ENCODE measurements at places on chromosomes 4 and X.

DNA sequence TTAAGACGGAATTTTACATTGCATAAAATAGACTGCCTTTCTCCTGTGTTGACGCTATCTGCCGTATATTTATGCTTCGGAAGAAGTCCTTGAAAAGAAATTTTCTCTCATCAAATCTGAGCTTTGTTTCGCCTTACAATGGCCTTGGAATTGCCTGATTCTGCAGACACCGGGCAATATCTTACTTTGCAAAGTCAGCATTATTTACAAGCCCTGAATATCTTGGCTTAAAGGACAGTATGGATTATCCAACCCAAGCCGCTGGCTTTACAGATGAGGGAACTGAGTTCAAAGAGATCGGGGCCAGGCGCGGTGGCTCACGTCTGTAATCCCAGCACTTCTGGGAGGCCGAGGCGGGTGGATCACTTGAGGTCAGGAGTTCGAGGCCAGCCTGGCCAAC lies 1.1 kb upstream of the MANBA start:
- H3K36me3 ChIP-seq = no peaks in the 10 kb centered on the region
- peaks cover 17% of the 10 kb centered on the region for H3K4me1 ChIP-seq
- no peak for DNase-seq
- no peak overlapping the region for H3K27ac ChIP-seq
- H3K27me3 ChIP-seq = no peaks in the 10 kb centered on the region
- H3K4me3 ChIP-seq = no peak overlapping the region

- no peaks in the 10 kb centered on the region for H3K4me1 ChIP-seq
- no peaks in the 10 kb centered on the region for H3K27me3 ChIP-seq
- no peaks in the 10 kb centered on the region for H3K36me3 ChIP-seq
Observed at GRCh38 chr4:8774071-8774470, 97.6 kb downstream of the HMX1 start.

GRCh38 chr4:100017637-100018310 lies 67.7 kb upstream of the H2AZ1 start:
- H3K4me1 ChIP-seq = peaks cover 3% of the 10 kb centered on the region
- no peak overlapping the region for H3K27ac ChIP-seq
- H3K4me3 ChIP-seq = no peak overlapping the region
- DNase-seq = no peak
- no peaks in the 10 kb centered on the region for H3K27me3 ChIP-seq
- no peaks in the 10 kb centered on the region for H3K36me3 ChIP-seq

DNA sequence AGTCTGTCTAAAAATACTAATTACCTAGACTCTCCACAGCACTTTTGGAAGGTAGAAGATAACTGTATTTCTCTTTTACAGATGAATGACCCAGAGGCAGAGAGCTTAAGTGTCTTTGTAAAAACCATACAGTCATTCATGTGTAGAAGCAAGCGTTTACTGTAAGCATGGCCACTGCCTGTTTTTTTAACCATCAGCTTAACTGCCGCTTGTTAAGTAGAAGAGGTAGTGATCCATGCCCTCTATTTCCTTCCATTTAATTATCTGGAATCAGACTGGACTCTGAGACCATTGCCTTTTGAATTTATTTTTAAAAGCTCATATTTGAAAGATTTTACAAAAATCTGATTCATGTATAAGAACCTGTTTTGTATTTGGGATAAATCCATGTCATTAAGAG lies 111.2 kb upstream of the TECRL start:
- no peaks in the 10 kb centered on the region for H3K27me3 ChIP-seq
- peaks cover 11% of the 10 kb centered on the region for H3K4me1 ChIP-seq
- no peak for DNase-seq
- H3K4me3 ChIP-seq = no peak overlapping the region
